Transverse colon (tissue), 4 donors: ENCODE measurements at places on chromosomes 11 and 22. TPM values are rescaled to one million over a fixed set of nuclear protein-coding genes. Genes with fewer than 3 reads are reported as not detected.

GRCh38 chr11:87398931-87399330 lies 361.2 kb downstream of the TMEM135 start:
- peak; percentile 11 for DNase-seq

The CBLIF gene
- total RNA-seq: not detected

DNA sequence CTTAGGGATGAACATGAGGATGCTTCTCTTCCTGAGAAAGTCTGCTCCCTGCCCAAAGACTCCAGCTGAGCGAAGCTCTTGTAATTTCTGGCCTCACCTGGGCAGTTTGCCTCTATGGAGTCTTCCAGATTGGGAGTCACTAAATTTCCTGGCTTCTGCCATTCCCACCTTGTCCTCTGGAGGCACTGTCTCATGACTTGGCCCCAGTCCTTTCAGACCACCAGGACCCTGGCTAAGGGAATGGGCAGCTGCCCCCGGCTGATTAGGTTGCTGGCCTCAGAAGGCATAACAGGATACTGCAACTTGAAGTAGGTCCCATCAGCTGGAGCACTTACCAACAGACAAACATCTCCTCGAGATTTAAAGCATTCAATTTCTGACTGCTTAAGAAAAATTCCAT lies 128.1 kb upstream of the SPON1 start:
- DNase-seq: no peak

The MS4A13 gene
- not detected for total RNA-seq

- DNase-seq: no peak
These were observed 7.7 kb upstream of the MMP12 start for GRCh38 chr11:102882389-102883024.

DNA sequence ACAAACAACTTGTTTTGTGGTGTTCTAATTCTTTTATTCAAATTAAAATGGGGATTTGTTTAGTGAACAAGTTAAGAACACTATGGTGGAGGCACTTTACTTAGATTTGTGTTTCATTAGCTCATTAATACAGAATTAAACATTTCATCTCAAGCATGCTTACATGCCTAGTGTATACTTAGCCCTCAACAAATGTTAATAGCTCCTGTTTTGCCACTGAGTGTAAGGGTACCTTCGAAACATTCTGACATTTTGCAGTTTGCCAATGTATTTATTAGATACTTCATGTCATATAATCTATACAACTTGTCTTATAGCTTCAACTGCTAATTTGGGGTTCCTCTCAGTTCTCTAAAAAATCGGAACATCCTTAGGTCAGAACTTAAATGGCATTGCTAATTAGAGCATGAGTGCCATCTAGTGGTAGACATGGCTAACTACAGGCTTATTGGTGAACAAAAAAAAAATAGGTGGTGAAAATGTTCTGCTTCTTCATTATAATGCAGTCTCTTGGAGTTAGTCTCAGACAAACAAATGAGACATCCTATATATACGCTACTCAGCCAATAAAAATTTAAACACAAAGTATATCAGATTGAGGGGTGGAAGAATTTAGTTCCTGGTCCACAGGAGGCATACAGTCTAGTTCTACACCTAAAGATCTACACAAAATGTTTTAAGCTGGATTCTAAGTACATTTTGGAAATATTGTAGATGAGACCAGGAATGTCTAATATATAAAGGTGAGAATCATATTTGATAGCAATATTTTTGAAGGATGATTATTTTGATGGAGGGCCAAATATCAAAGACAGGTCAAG lies 4.9 kb upstream of the CNTN5 start:
- DNase-seq: no peak

GRCh38 chr22:24760708-24761306 lies 13.7 kb downstream of the PIWIL3 start:
- DNase-seq: no peak

DNA sequence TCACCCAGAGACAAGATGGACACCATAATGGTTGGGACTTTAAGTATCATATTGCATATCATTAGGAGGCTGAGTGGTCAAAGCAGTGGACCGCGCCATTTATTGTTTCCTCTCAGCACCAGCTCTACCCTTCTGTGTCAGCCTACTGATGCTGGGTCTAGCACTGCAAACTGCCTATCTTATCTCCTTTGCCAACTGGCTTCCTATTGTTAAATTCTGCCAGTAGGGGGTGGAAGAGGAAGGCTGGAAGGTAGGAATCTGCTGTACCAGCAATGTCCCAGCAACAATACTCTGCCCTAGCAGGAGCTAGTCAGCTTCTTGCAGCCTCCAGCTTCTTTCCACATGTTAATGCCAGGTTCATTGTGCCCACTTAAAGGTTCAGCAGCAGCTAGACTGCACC lies 367.1 kb upstream of the PDGFD start:
- no peak for DNase-seq

DNA sequence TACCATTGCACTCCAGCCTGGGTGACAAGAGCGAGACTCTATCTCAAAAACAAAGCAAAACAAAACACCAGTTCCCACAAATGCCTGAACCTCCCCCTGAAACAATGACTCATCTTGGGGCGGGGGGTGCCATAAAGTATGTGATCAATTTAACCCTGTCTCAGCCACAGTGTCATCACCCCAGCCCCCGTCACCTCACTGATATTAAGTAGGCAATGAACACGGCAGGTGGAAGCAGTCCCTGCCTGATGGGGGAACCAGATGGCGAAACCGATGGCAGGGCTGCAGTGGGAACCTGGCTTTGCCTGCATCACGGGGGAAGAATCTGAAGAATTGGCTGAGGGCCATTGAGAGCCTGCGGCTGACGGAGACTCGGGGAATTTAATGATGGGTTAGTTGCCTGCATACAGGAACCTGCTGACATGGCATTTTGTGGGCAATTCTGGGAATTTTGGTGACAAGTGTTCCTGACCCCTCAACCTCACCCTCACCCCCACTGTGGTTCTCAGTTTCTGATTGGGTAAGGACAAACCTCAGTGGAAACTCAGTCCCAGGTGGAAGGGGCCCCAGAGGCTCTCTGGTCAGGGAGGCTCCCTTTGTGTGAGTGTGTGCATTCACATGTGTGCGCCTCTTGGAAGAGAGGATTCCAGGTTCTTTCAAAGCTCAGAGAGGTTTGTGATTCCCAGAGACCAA lies 39.1 kb upstream of the SHISAL1 start:
- peak; percentile 54 for DNase-seq

DNA sequence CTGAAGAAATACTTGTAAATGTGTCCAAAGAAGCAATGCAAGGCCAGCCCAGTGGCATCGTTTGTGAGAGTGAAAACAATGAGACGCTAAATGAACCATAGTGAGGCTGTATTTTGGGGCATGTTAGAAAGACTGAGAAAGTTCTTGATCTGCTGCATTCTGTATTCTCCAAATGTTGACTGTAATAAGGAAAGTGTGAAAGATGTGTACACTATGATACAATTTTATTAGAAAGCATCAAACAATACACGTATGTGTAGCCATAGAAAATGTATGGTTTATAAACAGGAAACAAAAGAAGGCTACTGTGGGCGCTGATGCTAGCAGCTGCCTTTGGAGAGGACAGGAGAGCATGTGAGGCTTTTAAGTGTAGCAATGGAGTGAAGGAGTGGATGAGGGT lies 233.5 kb upstream of the E2F8 start:
- no peak for DNase-seq

- no peak for DNase-seq
These were observed 142.0 kb downstream of the TRIM29 start for GRCh38 chr11:119995730-119996491.

GRCh38 chr11:67551127-67551526 lies 27.9 kb upstream of the CABP2 start:
- DNase-seq: no peak

The LGALS12 gene
- total RNA-seq: not detected

The LYVE1 gene
- total RNA-seq: 8.2 TPM

The PKDREJ gene
- total RNA-seq: not detected

DNA sequence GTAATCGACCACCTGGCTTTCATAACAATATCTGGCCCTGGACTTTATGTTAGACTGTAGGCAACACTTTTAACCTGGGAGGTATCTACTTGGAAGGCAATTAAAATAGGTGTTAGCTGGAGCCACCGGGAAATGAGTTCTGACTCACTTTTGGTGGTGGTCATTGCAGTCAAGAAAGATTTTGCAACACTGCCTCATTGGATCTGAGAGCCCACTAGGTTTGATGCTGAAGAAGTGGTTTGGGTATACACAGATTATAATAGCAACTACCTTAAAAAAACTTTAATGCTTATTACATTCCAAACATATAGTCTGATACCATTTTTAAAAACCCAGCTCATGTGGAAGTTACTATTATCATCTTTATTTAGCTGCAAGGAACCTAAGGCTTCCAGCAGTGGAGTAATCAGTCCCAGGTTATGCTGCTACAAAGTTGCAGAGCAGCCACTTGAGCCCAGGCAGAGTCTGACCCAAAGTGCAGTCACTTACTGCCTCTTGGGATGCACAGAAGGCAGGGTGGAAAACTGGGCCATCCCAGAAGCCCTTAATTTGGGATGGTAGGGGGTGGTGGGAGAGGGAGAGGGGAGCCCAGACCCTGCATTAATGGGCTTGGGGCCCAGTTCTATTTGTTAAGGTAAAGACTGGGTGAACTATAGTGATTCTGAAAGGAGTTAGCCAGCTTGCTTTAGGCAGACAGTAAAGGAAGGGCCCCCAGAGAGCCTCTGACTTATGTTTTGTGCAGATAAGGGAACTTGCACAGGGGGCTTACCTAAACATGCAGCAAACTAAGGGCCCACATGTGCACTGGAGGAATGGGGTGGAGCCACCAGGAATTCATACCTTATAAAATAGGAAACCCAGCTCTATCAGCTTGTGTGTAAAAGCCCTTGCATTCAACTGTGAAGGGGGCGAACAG lies 149.4 kb downstream of the SNX19 start:
- DNase-seq: no peak

- peak; percentile 99 for DNase-seq
These were observed at the start of gene POLR3H for GRCh38 chr22:41543854-41544670. POLR3H (minus strand) TSS chr22:41544470; CDS start chr22:41544101, 369 bp downstream.

GRCh38 chr11:19762266-19762665 lies 49.6 kb downstream of the NAV2 start:
- no peak for DNase-seq

DNA sequence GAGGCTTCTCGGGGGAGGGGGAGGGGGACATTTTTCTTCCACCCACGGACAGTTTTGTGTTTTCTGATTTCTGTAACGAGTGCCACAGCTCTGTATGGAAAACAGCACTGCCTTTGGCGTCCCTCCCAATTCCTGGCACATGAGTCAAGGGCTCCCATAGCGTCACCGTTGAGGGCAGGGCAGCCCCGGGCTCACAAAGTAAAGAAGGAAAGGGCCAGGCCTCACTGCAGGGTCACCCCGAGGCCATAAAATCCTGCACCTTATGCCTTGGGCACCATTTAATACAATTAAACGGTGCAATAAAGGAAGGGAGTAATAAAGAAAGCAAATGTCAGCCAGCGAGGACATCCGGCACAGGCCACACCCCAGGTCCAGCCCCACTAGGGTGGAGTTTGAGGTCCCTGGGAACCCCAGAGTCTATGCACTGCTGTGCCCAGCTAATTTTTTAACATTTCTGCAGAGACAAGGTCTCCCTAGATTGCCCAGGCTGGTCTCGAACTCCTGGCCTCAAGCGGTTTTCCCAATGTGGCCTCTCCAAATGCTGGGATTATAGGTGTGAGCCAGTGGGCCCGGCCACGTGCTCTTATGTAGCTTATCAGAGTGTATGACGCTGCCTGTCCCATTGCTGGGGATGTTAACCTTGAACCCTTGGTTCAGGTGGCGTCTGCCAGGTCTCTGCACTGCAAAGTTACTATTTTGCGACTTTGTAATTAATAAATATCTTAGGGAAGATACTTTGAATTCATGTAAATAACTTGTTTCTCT lies 13.6 kb upstream of the MUC2 start:
- peak; percentile 92 for DNase-seq

- DNase-seq: no peak
These were observed 26.2 kb downstream of the EHF start for GRCh38 chr11:34647131-34647530.

DNA sequence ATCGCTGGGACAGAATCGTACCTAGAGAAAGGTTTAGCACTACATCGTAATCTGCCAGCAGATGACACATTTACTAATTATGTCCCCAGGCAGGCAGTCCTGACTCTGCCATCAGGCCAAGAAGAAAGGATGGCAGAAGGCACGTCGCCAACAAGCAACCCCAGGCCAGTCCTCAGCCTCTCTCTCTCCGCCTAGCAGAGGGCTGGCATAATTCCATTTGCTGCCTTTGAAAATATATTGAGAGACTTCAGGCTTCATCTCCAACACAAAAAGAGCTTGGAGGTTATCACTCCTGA lies 1517.0 kb downstream of the TBC1D22A start:
- DNase-seq: no peak

The FIBIN gene
- 3.4 TPM for total RNA-seq
